Esophagus squamous epithelium (tissue), 5 donors: ENCODE measurements at places on chromosomes 2 and 18.

GRCh38 chr2:9985531-9986328 lies 34.2 kb downstream of the GRHL1 start:
- DNase-seq: no peak

DNA sequence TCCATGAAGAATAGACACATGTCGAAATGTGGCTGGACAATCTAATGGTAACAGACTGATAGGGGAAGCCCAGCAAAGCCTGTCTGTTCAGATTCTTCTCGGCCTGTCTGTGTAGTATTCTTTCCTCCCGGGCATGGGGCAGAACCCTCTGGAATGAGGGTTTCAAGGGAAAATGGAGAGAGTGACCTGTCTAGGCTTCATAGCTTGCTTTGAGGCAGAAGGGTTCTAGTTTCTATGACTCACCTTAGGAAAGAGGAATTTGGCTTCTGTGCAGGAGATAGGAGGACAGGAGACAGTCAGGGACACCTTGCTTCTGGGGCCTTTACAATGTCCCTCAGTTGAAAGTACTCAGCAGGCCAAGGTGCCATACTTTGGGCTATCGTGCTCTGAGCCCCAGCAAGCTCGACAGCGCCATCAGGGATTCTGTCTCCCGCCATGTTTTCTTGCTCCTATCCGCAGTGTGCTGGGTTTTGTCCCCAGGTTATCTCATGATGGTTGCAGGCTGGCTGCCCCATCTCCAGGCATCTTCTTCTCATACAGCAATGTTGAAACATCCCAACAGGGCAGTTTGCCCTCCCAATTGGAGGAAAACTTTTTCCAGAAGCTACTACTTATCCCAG lies 74.7 kb upstream of the TLK1 start:
- no peak for DNase-seq

- DNase-seq: no peak
These were observed 216.5 kb downstream of the DYSF start for GRCh38 chr2:71669628-71670429.

GRCh38 chr2:184598316-184599053 lies at the start of gene ZNF804A:
Gene ZNF804A, plus strand, starts transcription at chr2:184598529. Its CDS starts 431 bp downstream, at chr2:184598960.
- no peak for DNase-seq

DNA sequence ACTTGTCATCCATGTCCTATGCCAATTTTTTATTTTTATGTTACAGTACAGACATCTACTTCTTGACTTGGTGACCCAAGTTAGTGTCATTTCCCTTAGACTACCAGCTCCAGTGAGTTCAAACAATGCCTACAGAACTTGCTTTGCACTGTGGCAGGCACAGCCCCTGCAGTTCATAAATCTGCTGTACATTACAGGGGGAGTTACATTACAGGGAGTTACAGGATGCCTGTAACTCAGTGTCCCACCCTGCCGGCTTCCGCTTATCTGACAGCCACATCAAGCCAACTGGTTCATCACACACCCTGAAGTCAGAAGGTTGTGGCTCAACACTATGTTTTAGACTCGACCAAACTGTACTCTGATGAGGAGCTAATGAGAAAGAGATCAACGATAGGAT lies 7.8 kb upstream of the NPAS2 start:
- DNase-seq: no peak

- no peak for DNase-seq
These were observed 51.4 kb downstream of the OSBPL1A start for GRCh38 chr18:24346254-24346653.

GRCh38 chr2:100396483-100396882 lies 21.0 kb downstream of the CHST10 start:
- DNase-seq: no peak

DNA sequence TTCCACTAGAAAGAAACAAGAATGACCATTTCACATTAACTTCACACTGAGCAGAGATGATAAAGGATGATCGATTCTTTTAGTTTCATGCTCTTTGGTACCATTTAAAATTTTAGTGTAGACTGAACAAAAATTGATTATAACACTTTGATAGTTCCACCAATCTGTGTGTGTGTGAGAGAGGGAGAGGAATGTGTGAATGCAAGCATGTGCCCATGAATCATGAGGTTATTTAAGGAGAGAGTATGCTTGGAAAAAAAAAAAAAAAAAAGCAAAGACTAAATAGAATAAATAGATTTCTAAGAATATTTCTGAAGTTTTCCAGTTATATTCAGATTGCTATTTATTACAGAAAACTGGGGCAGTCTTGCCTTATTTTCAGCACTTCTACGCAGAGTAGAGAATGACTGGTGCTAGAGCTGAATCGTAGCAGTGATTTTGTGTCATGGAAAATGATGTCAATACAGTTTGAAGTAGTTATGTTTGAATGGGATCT lies 900.8 kb downstream of the SLC4A3 start:
- DNase-seq: no peak

DNA sequence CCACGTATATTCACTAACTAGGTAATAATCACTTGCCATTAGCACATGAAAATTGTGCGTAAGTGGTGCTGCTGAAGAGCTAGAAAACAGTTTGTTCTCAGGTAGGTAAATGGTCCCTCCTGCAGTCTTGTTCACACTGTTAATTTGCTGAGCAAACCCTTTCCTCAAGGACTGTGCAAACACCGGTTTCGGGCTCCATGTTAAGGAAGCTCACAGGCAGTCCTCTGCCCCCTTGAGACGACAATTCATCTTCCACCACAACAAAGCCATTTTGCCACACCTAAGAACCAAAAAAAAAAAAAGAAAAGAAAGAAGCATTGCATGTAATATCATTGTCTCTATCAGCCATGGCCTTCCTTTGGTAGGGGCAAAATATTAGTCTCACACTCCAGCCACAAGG lies 193.9 kb downstream of the BCL11A start:
- no peak for DNase-seq

DNA sequence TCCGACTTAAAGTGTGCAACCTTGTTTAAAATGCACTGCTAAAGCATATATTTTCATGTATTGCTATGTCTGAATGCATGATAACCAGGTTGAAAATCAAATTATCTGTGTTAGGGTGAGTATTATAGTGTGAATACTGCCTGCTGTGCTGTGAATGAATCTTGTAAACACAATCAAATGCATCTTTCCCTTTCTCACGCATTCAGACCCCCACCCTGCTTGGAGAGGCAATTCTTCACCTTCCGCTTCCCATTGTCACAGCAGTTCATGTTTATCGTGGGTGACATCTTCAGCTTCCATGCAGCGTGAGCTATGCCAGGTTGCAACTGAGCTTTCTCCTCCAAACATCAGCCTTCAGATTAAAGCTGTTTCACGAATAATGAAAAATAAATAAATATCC lies 418.0 kb downstream of the MEIS1 start:
- DNase-seq: no peak

DNA sequence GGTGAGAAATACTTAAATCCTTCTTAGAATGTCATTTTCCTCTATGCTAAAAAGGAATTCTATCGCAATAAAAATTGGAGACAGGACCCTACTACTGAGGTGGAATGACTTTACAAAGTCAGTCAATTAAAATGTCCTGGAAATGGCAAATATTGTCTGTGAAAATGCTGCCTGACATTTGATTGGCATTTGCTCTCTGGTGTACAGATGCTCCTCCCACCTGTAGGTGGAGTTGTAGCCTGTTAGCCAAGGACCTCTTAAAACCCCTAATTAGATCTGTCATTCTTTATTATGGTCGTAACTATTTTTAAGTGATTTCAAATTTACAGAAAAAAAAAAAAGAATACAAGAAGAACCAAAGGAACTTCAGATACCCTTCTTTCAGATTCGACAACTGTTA lies 393.1 kb upstream of the KLHL29 start:
- no peak for DNase-seq

DNA sequence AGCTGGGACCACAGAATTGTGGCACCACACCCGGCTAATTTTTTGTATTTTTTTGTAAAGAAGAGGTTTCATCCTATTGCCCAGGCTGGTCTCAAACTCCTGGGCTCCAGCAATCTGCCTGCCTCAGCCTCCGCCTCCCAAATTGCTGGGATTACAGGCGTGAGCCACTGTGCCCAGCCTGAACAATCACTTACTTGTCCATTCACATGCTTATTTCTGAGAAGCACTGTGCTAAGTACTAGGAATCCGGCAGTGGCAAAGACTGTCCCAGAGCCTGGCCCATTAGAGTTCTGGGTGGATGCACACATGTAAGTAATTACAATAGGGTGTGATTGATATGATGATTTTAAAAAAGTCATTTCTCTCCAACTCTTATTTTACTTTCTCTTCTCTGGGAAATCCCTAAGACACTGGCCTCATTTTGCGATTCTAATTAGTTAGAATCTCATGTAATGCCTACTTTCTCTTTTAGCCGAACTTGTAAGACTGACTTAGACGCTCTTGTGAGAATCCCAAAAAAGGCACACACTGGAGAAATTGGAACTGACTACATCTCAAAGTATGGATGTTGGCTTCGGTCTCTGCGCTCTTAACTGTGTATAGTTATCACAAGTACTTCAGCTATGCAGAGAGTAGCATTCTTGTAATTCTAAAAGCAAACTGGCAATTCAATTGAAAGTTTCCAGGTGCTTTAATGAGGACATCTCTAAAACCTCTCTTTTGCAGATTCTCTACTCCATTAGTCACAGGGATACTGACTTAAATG lies 567.7 kb downstream of the DCC start:
- DNase-seq: no peak

DNA sequence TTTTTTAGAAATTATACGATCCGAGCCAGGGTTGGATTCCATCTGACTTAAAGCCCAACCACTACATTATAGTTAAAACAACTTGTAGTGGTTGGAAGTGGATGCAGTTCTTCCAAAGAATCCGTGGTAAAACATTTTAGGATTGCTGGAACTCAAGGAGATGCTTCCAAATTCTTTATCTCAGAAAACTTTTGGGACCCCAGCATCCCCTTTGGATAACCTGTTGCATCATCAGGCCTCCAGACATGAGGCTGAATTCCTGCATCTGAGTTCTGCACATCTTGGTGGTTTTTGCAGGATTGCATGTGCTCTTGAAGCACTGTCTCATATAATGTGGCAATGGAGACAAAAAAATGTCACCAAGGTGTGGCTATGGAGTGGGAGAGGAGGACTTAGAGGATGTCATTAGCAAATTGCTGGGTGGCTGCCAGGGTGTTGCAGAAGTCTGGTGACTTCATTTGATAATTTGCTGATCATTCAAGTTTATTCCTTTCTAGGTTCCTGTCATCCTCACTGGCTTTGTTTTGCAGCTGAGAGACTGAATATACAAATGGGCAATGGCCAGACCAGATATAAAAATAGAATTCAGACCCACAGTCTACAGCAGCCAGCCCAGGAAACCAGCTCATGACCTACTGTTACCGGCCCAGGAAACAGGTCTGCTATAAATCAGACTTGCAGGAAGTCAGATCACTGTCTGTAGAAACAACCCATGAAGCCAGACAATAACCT lies 207.7 kb downstream of the BCL2 start:
- no peak for DNase-seq

GRCh38 chr18:65751155-65752085 lies 608 bp downstream of the CDH7 start:
- no peak for DNase-seq

GRCh38 chr2:62217970-62218369 lies 22.1 kb downstream of the B3GNT2 start:
- no peak for DNase-seq

DNA sequence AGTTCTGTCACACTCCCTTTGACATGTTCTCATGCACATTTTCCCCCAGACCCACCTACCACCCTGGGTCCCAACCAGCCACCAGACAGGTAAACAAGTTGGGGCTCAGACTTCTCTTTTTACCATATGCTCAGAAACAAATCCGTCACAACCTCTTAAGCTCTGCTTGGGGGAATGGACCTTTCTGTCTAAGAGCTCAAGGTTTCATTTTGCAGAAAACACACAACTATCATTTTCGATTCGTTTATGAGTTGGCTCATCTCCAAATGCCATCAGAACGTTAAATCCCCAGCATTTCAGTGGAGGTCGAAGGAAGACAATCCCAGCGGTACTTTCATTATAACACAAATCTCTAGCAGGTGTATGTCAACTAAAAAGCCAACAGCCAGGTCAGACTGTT lies 30.6 kb upstream of the NCK2 start:
- DNase-seq: no peak

GRCh38 chr2:159907909-159908308 lies 109.9 kb upstream of the CD302 start:
- DNase-seq: no peak

DNA sequence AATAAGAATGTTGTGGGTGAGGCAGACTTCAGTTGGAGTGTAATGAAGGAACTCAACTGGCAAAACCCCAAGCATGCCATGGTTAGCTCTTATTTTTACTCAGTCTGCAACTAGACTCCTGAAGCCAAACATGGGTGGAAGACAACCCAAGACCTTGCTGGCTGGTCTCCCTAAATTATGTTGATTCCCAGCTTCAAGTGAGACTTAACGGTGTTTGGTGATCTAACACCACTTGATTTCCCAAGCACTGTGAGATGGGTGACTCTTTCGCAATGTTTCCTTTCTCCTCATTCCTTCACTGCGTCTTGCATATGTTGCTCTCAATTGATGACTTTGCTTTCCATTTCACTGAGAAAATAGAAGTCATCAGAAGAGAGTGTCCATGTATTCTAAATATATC lies 693.1 kb downstream of the DCC start:
- DNase-seq: no peak

DNA sequence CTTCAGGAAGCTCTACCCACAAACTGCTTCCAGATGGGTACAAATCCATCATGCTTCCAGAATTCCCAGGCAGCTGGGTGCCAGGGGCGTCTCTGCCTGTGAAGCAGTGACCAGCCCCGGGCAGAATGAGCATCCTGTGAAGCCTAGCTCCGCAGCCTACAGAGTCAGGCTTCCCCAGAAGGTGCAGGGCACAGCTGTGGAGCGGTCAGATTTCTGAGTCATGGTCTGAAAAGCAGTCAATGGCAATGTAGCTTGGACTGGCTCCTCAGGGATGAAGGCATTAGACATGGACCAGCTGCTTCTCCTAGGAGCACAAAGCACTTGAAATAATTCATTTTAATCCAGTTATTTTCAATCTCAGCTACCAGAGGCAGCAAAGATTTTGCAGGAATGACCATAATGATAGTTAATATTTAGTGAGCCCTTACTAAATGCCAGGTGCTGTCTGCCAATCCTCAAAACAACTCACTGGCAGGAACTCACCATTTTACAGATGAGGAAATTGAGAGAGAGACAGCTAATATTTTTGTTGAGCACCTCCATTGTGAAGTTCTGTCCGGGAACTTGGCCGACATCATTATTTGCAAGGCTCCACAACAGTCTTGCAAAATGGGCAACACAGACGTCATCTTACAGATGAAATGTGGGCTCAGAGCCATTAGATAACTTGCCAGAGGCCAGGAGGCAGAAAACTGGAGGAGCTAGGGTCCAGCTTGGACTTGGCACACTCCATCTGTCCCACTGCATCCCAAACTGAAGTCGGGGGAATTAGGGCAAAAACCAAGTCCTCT lies 31.7 kb downstream of the ACMSD start:
- no peak for DNase-seq

GRCh38 chr2:111117598-111118480 lies 2.9 kb upstream of the BCL2L11 start:
- DNase-seq: no peak

GRCh38 chr2:208415255-208415654 lies 8.7 kb downstream of the PTH2R start:
- DNase-seq: no peak
